ENCODE measurements at places on chromosomes 7 and 10.

- DNase-seq, result no peak
Observed at GRCh38 chr7:41735206-41735605, 32.3 kb upstream of the INHBA start.

- no peak for DNase-seq
Observed at GRCh38 chr10:14074062-14074884, 256.5 kb downstream of the FRMD4A start.

- no peak for DNase-seq
Observed at GRCh38 chr7:4800487-4800886, 25.1 kb downstream of the AP5Z1 start.

DNA sequence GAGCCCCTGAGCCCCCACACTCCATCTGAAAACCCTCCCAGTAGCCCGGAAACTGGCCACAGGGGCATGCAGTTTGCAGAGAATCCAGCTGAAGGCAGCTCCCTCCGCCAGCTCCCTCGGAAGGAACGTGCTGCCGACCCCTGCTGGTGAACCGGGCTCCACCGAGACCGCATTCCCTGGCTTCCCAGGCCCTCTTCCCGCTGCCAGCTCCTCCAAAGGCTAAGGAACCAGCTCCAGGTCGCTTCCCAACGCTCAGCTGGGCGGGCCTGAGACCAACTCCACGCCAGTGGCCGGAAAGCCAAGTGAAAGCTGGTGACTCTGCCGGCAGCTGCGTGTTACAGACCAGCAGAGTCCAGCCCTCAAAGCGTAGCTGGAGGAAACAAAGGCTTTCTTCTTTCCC is 35.8 kb downstream of the GPER1 start:
- DNase-seq, result peak; percentile 72

DNA sequence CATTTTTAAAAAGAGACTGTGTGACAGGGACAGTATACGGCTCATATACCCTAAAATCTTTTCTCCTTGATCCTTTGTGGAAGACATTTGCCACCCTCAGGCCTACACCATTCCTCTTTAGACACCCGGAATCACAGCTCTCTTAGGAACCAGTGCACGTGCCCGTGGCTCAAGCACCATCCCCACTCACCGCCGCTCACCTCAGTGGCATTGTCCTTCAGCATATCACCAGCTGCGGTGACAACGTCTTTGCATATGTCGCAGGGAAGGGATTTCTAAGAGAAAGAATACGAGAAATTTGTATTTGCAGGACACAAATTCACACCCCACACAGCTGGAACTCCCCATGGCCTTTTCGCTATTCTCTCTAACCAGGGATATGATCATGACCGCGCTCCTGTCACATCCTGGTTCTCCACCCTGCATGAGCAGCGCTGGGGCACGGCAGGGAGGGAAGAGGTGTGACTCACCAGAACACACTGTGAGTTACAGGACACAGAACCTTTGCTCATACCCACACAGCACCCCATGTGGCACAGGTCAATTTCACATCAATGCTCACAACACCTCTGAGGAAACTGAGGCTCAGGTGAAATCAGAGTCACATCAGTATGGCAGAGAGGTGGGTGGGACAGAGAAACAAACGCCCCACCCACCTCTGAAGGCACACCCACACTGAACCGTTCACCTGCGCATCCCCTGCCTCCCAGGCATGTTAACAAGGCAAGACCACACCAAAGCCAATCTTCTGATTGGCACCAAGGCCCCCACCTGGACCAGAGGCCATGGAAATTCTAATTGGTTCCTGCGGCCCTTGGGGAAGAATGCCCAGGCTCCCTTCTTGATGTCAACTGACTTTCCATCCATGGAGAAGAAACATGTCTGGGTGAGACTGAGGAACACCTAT is 19.2 kb downstream of the PSAP start:
- DNase-seq, result no peak

- DNase-seq, result peak; percentile 43
Observed at GRCh38 chr7:140316165-140316661, 82.1 kb downstream of the SLC37A3 start.

GRCh38 chr7:90972906-90973550 is 291.2 kb upstream of the FZD1 start:
- DNase-seq, result no peak

DNA sequence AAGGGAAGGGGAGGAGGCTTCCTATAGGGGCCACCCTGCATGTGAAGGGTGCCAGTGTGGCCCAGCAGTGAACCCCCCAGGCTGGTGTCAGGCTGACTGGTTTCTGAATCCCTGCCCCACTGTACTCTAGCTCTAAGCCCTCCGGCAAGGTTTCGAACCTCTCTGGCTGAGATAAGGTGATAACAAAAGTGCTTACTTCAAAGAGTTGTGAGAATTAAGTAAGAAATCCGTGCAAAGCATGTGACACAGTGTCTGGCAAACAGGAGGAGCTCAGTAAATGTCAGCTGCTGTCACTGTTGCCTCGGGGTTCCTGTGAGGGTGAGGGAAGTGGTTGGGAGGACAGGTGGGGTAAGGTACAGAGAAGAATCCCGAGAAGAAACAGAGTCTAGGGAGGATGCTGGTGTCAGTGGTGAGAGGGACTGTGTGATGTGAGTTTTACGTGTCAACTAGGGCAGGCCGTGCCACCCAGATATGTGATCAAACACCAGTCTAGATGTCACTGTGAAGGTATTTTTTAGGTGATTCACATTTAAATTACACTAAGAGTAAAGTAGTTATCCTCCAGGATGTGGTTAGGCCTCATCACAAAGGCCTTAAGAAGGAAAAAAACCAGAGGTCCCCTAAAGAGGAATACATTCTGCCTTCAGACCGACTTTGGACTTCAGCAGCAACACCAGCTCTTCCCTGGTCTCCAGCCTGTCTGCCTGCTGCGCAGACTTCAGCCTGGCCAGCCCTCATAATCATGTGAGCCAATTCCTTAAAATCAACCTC is 64.4 kb downstream of the BPGM start:
- no peak for DNase-seq

DNA sequence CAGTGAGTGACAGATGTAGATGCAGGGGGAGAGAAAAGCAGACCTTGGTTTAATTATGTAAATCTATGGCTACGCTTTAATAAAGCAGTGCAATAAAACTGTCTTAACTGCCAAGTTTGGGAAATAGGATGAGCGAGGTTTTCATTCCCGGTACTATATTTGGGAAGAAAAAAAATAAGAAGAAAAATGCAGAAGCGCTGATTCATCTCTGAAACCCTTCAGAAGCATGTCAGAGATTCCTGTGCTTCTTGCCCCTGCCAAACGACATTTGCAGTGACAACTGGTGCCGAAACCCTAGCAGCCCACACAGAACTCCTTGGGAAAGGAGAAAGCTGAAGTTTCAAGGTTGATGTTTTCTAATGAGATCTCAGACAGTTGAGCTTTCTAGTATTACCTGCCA is 380.7 kb downstream of the REEP3 start:
- no peak for DNase-seq

Data from C1 segment of cervical spinal cord (tissue), 14 donors.